Aorta (tissue), 5 donors: ENCODE measurements at places on chromosomes 5 and 9.

GRCh38 chr9:116987721-116988485 lies 300.8 kb downstream of the TRIM32 start:
- DNase-seq = no peak

- DNase-seq = no peak
Observed at GRCh38 chr5:178740181-178740557, 9.7 kb upstream of the ZNF354A start.

DNA sequence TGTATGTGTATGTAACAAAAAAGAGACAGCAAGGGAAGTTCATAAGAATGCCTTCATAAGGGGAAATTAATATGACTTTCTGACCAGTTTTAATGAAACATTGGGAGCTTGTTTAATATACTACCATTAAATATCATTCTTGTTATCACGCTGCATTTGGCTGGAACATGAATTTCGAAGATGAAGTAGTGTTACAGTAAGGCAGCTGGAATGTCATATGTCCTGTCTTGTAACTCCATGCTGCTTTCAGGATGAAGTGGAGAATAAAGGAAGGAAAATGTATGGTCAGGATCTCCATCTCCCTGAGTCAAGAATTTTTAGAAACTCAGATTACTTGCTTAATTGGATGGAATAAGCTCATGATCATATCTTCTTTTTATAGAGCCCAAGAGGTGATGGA lies 61.5 kb upstream of the DMAC1 start:
- DNase-seq = no peak

- DNase-seq = no peak
Observed at GRCh38 chr9:69932901-69933300, 110.7 kb upstream of the MAMDC2 start.

DNA sequence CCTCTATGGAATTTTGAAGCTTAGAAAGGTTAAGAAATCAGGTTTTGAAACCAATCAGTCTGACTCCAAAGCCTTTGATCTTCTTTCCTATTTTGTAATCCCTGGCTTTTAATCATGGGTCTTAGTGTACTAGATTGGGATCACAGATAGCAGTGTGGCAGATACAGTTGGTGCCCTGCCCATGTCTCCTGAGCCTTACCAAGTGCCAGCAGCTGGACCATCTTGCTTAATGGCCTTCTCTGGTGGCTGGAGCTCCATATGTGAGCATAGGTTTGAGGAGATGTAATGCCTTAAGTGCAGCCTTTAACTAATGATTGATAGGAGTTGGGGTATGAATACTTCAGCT lies 16.7 kb upstream of the RIC1 start:
- DNase-seq = no peak

- DNase-seq = no peak
Observed at GRCh38 chr5:60677850-60678664, 21.9 kb downstream of the DEPDC1B start.

DNA sequence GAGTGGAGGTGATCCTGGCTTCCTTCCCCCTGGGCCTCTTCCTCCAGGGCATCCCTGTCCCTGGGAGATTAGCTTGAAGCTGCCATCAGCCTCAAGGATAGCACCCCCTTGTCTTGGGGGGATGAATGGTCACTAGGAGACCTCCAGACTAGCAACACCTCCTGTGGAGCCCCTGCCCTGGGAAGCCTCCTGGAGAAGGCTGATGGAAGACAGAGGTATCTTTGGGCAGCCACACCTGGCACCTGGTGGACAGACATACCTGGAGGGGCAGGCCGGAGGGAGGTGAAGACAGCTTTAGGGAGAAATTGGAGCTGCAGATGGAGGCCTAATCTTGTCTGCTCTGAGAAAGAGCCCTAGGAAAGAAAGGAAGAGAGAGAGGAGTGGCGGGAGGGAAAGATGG lies 9.0 kb upstream of the TTLL11 start:
- peak; percentile 44 for DNase-seq

DNA sequence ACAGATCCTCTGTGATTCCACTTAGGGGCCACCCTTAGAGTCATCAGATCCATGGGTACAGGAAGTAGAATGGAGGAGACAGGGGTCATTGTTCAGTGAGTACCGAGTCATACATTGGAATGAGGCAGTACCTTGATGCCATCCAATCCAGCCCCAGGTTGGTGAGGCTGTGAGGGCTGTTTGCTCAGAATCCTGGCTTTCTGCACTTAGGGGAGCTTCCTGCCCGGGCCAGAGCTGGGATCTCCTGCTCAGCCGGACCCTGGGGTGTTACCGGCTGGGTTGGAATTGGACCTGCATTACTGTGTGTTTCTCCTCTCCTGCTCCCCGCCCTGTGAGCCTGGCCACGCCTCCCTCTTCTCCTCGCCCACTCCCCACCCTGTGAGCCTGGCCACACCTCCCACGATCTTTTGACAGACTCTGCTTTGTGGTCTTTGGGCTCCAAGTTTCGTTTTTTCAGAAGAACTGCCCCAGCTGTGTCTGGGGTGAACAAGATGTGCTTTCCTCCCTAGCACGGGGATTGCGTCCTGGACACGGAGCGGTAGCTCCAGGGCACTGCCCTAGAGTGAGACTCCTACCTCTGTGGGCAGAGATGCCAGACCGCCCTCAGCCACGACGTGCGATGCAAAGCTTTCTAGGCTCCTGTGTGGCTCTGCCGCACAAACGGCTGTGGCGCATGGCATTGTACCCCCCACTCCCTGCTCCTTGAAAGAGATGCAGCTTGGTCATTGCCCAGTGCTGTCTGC lies 15.4 kb downstream of the TRAF2 start:
- no peak for DNase-seq

DNA sequence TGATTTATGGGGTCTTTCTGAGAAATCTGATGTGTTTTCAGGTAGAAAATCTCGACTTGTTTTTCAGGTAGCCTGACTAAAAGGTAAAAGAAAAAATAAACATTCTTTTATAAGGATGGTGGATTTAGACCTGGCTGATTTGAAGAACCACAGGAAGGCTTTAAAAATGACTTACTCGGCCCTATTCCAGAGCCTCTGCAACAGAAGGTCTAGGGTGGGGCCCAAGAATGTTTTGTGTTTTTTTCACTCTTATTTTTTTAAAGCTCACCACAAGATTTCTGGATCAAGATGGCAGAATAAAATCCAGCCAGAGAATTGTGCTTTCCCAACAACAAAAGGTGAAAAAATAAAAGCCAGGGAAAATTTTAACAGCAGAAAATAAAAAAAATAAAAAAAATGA lies 59.1 kb downstream of the FNBP1 start:
- no peak for DNase-seq

DNA sequence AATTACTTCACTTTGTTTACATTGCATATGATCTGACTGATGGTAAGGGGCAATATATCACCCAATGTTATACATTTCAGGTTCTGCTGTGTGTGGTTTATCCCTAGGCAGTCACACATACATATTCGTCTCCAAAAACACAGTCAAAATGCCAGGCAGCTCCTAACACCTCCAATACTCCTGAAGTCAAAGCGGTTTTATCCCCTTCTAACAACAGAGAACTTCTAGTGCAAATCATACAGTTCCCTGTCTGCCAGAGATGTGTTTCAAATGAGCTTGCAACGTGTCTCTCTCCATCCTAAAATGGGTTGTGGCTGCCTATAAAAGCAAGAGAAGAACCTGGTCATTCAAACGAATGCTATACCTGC lies 328.9 kb downstream of the ELAVL2 start:
- DNase-seq = no peak

GRCh38 chr9:75658301-75658905 lies 232.1 kb upstream of the PCSK5 start:
- no peak for DNase-seq

GRCh38 chr5:66807743-66808142 lies 211.6 kb downstream of the MAST4 start:
- no peak for DNase-seq

- DNase-seq = no peak
Observed at GRCh38 chr5:66602621-66603020, 6.4 kb downstream of the MAST4 start.

DNA sequence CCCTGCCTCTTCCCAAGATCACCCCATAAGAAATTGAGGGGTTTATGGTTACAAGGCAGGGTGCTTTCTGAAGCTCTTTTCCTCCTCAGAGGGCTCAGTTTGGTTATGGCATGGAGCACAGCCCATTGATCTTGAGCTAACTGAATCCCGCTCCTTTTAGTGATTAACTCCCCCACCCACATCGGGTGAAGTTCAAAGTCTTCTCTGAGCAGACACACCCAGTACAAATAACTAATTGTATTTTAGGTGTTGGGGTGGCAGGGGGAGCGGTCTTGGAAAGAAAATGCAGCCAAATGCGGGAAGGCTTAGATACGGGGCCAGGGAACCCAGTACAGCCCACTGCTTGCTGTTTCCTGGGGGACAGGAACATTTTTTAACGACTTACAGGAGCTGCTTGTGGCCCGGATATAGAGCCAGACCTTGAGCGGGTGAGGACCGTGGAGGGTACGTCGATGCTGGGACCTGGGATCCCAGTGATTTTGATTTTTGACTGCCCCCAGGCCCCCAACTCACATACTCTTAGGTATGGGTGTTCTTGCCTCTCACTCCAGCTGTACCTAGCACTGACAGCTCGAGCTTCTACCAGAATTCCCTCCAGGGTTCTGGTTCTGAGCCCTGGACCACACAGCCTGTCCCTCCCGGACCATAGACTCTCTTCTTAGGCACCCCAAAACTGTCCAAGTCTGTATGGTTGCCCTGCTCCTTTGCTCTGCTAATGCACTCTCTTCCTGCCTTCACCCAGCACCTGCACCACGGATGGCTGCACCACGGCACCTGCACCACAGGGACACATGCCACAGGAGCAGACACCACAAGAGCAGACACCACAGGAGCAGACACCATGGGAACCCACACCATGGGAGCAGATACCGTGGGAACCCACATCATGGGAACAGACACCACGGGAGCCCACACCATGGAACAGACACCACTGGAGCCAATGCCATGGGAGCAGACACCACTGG lies 18.3 kb upstream of the RXRA start:
- DNase-seq = peak; percentile 51

DNA sequence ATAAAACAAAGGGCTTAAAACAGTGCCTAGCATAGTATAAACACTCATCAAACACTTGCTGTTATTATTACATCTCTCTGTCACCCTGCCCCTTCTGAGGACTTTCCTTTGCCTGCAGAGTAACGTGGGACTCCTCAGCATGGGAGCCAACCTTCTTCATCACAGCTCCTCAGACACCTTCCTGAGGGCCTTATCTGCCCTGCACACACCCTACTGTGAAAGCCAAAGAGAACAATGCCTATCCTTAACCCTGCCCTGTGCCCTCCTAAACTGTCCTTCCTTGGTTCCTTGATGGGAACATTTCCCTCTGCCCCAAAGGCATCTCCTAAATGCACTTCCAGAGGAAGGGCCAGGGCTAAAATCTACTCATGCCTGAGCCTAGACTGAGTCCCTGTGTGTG lies 20.6 kb upstream of the HAND1 start:
- DNase-seq = no peak

GRCh38 chr9:6567140-6567591 lies 78.4 kb downstream of the GLDC start:
- no peak for DNase-seq

DNA sequence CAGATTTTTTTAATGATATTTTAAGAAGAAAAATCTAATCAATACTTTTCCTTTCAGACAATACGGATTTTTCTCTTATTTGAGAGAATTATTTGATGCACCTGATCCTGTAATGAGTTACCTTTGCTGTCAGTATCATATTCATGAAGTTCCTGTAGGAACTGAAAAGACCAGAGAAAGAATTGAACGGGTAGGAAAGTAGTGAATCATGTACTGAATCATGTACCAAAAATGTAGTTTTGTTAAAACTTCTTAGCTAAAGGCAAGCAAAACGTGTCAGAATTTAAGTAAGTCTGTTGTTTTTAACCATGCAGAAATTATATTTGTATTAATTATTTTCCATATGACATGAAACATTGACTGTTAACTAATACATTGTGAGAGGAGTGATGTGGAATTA lies 56.6 kb downstream of the SMC5 start:
- no peak for DNase-seq

- no peak for DNase-seq
Observed at GRCh38 chr5:64869419-64869818, 100.7 kb downstream of the CWC27 start.

GRCh38 chr5:81506900-81507588 lies 113.1 kb upstream of the ACOT12 start:
- DNase-seq = peak; percentile 54

- no peak for DNase-seq
Observed at GRCh38 chr9:136289651-136290507, 14.0 kb downstream of the CCDC187 start.

DNA sequence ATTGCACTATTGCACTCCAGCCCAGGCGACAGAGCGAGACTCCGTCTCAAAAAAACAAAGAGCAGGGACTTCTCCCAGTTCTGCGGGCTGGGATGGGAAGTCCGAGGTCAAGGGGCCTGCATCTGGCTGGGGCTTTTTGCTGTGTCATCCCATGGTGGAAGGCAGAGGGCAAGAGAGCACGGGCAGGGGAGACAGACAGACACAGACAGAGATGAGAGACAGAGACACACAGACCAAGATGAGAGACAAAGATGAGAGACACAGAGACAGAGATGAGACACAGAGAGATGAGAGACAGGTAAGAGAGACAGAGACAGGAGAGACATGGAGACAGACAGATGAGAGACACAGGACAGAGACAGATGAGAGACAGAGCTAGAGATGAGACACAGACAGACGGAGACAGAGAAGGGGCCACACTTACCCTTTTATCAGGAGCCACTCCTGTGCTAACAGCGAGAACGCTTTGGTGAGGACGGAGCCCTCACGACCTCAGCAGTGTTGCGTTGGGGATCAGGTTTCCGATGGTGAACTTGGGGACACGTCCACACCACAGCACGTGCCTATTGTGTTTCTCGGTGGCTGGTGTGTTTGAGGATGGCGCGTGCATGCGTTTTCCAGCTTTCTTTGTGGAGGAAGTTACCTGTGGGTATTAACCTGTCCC lies 8.9 kb upstream of the TOR4A start:
- no peak for DNase-seq

- DNase-seq = no peak
Observed at GRCh38 chr5:128693764-128694163, 155.7 kb upstream of the FBN2 start.

- DNase-seq = no peak
Observed at GRCh38 chr9:69168709-69169217, 5.3 kb upstream of the TJP2 start.

DNA sequence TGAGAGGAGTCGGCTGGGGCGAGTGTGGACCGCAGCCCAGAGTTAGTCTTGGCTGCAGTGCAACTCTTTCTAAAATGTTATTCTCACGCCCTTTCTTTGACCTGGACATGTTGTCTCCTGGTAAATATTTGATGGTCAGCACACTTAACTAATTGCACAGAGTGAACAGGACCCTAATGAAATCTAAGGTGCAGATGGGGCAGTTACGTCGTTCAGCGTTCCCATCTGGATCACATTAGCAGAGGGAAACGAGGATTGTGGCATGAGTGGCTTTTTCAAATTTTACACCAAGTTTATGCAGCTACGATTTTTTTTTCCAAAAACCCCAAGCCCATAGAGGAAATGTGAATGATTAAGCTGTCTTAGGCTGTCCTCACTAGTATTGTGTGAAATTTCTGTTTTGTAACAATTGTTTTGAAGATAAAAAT lies 483 bp downstream of the C9orf85 start:
- DNase-seq = no peak

DNA sequence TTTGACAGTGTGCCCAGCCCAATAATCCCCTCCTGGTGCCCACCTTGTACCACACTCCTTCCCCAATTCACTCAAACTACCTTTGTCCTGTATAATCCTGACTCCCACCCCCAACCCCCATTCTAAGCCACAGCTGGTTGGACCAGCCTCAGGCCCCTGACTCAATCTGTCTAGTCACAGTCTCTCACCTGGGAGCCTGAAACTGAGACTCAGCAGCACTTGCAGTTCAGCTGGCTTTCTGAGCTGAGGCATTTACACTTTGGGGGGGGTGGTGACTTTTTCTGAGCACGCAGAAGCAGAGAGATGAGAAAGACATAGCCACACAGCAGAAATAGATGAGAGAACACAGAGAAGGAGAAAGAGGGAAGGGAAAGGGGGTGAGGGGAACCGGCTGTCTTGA lies 247.3 kb downstream of the MAN2A1 start:
- DNase-seq = no peak
